ENCODE measurements at places on chromosomes 11 and 22.

DNA sequence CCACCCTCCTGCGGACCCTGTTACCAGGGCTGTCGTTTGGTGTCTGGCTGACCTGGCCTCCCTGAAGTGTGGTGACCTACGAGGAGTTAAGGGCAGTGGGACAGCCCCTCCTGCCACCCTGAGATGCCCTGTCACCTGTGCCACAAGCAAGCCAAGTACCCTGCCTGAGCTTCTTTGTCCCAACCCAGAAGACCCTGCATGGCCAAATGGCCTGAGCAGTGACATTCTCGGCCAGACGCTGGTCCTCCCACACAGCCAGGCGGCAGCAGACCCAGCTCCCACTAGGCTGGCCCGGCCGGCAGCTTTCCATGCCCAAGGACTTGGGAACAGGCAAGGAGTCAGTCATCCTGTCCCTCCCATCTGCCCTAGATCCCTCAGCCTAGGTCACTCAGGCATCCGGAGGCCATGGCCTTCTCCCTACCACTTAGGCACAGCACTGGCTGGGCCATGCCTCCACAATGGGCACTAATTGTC, 7.6 kb downstream of the ARVCF start:
- DNase-seq = no peak

DNA sequence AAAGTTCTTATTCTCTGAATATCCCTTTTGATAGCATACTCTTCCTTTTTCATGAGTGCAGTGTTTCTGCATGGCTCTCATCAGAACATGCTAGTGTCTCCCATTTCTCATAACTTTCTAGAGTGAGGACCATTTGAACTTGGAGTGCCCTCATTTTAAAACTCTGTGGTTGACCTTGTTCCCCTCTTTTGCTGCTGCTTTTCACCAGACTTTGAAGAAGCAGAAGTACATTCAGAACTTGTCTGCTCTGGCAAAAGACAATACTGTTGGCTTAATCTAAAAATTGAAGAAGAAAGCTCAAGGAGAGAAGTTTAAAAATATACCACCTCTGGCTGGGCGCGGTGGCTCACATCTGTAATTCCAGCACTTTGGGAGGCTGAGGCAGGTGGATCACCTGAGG, 35.0 kb downstream of the PPARA start:
- no peak for DNase-seq

DNA sequence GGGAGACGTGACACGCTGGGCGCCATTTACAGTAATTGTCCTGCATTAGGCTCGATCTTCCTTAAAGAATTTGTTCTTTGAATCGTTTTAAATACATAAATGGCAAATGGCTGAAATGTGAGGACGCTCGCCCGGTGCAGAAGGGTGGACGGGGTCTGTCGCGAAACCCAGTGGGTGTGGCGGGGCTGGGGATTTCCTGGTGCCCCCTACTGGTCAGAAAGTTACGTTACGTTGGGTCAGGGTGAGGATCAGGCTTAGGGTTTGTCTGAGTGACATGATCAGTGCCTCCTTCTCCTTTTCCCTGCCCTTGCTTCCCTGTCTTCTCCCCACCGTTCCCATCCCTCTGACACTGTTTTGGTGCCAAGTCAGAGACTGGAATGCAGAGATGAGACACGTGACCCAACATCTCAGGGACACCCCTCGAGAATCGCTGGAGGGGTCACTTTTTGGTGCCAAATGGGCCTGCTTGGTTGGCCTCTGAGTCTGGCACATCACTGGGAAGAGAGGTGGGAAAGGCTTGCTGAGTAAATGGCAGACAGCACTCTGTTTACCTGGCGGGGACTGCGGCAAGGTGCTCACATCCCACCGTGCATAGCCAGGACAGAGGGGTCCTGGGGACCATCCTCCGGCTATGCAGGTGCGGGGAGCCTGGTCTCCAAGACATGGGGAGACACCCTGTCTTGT, 1107.6 kb downstream of the BRD1 start:
- DNase-seq = peak; percentile 11

DNA sequence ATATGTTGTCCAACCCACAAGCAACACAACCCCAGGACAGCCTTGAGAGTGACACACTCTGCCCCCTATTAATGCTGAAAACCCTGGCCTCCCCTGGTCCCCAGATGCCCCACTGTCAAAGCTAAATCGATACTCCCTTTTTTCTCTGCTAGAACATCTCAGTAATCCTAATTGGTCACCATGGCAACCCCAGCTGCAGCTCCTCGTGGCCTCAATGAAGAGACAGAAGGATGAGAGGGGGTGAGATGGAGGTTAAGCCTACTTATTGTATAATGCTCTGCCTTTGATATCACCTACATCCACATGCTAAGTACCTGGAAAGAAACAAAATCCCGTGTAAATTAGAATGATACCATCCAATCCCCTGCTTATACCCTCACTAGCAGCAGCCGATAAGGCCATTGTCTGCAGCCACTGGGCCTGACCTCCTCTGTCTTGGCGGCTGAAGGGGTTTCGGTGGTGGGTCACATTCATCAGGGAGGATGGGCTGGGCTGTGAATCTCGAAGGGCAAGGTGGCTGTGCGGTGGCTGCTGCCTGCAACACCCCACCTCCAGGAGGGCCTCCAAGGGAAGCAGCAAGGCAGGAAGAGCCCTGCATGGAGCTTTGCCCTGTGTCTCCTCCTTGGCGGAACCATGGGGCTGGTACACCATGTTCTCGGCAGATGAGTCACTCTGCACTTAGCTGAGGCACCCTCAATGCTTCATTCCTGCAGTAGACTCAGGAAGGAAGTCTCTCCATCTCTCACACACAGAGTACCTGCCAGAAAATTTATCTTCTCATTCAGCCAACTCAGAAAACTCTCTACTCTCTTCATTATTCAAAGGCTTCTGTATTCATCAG, 399.5 kb downstream of the BUD13 start:
- DNase-seq = no peak

DNA sequence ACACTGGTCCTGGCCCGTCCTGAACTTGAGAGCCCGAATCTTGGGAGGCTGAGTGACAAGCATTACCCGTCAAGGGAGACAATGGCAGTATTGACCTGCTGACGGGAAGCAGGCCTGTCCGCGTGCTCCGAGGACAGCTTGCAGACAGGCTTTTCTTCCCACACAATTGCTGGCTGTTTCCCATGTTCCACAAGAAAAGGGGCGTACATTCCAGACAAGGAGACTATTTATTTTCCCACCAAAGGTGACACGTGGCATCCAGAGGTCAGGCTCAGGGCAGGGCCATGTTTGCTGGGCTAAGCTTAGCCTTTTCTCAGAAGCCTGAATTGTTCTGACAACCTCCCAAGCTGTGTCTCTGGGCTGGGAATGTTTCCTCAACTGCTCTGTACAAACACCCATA, 86.9 kb upstream of the SPON1 start:
- no peak for DNase-seq

DNA sequence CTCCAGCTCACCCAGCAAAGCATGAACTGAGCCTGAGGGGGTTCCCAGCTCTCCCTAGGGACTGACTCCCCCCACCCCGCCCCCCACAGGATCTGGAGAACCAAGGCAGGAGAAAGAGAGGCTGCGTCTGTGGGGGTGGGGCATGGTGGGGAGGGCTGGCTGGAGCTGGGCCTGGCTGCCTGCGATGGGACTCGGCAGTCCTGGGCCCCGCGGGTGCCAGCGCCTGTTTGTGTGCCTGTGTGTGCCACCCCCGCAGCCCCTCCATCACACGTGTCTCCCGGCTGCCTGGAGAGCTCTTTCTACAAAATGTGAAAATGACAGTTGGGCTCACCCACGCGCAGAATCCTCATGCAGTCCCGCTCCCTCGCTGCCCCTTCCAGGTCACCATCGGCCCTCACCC, 46.8 kb downstream of the CACNA1I start:
- no peak for DNase-seq

DNA sequence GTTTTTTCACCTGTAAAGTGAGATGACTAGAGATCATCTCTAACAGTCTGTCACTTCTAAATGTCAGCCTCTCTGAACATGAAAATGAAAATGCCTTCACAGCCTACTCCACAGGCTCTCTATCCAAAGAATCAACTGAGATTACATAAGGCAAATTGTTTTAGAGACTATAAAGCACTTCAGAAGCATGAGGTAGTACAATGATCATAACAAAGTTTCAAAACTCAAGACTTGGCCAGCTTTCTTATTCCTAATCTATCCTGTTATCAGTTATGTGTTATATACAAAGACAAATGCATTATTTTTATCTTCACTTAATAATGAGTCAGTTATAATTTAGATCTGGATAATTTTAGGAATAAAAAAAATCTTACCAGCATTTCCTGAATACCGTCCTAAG, 20.3 kb upstream of the CEP126 start:
- DNase-seq = no peak

DNA sequence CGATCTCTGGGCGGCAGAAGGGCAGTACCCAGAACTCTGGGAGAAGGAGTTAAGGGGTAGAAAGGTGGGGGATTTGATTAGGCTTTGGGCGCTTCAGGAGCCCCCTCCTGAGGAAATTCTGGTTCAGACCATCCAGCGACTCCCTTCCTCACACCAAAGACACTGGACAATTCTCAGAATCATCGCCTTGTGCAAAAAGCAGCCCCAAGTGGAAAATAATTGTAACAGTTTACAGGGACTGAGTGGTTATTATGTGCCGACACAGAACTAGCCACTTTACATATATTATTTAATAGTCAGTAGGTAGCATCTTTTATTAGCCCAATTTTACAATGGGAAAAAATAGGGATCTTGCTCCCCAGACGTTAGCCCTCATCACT, 662 bp upstream of the TRIM3 start:
- no peak for DNase-seq

DNA sequence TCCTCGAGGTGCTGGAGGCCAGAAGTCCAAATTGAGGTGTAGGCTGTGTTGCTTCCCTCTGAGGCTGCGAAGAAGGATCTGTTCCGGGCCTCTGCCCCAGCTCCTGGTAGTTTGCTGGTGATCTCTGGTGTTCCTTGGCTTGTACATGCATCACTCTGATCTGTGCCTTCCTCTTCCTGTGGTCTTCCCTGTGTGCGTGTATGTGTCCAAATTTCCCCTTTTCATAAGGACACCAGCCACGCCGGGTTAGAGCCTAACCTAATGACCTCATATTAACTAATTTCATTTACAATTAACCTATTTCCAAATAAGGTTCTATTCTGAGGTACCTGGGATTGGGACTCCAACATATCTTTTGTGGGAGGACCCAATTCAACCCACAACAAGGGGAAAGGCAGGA, 21.5 kb downstream of the RIBC2 start:
- DNase-seq = no peak

GRCh38 chr11:132588366-132588765, 943.9 kb downstream of the OPCML start:
- no peak for DNase-seq

DNA sequence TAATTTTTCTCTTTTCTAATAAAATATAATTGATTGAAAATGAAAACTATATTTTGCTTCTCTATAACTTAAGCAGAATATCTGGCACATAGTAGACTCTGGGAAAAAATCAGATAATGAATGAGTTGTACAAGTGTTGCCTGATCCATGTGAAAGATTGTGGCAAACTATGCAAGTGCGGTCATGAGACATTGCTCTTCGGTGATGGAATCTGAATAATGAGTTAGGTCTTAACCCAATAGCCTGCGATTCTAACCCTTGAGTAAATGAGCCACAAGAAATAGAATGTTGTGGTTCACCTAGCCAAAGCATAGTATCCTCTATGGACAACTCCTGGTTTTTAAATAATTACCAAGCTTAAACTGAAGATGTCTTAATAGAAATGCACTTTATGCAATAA, 333.7 kb upstream of the LUZP2 start:
- no peak for DNase-seq

- no peak for DNase-seq
These were observed 190.7 kb upstream of the NECTIN1 start for GRCh38 chr11:119919656-119920055.

GRCh38 chr11:13134886-13135285, 125.8 kb downstream of the RASSF10 start:
- no peak for DNase-seq

DNA sequence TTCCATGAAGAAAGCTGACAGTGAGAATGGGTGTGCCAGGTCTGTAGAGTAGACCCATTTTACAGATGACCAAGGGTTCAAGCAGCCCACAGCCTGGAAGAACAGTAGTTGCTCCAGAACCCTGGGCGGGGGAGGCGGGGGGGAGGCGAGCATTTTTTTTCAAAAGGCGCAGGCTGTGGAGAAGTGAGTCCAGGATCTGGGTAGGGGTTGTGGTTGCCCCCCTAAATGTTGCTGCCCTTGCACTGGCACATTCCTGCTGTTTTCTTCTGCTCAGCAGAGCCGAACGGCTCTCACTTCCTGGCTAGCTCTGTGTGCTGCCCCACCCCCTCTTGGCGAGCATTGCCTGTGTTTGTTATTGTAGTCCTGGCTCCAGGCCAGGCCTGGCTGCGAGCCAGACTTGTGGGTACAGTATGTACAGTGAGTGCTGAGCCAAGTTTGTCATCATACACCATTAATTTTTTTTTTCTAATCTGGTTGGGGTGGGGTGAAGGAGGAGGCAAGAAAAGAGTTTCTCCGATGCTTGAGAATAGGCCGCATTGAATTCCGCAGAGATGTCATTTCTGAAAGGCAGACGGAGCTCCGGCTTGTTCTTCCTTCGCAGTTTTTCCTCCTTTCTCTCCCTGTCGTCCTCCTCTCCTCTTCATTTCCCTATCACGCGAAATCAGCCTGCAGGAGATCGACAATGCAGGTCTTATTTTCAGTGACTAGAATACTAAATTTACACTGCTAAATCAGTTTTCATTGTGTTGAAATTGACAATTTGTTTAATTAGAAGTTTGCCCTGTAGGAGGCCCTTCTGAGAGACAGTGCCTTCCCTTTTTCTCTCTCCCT, 100.5 kb downstream of the ZBTB16 start:
- peak; percentile 97 for DNase-seq

DNA sequence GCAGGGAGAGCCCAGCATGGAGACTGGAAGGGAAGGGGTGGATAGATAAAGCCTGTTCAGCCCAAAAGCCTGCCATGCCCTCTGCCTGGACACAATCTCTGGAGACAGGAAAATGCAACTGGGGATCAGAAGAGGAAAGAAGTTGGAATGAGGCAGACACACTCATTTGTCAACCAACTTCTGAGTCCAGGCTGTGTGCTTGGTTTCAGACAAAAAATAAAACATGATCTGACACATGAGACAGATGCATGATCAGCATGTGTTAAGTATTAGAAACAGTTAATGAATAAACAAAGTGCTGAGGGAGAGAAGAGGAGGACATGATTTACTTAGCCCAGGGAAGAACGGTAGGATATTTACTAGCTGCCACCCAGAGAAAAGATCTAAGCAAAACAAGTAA, 839 bp downstream of the LRRN4CL start:
- no peak for DNase-seq

DNA sequence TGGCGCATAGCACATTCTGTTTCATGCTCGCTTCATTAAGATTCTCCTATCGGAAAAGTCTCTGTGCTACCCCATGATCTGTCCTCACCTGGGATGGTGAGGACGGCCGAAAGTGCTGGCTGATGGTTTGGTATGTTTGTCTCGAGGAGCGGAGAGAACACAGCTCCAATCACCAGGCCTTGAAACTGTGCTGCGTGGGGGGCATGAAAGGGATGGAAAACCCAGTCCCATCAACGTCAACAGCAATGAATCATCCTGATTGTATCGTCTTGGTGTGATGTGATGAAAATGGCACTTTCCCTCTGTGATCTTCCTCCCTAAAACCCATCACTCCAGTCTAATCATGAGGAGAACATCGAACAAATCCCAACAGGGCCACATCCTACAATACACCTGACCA, 8.4 kb downstream of the FXYD6 start:
- no peak for DNase-seq

GRCh38 chr11:67584881-67585873, 1.6 kb downstream of the GSTP1 start:
- DNase-seq = peak; percentile 32

- no peak for DNase-seq
These were observed 1301.3 kb downstream of the FAM181B start for GRCh38 chr11:81432333-81432732.
